ENCODE measurements at places on chromosomes 13 and 19.

- DNase-seq: no peak
These were observed 28.9 kb downstream of the PPP1R37 start for GRCh38 chr19:45121827-45122345.

GRCh38 chr13:110789871-110790270 is 76.4 kb downstream of the ING1 start:
- DNase-seq: no peak

- DNase-seq: no peak
These were observed 76.6 kb downstream of the ZIC5 start for GRCh38 chr13:99894840-99895443.

- no peak for DNase-seq
These were observed 16.5 kb upstream of the PPP5C start for GRCh38 chr19:46330319-46330918.

DNA sequence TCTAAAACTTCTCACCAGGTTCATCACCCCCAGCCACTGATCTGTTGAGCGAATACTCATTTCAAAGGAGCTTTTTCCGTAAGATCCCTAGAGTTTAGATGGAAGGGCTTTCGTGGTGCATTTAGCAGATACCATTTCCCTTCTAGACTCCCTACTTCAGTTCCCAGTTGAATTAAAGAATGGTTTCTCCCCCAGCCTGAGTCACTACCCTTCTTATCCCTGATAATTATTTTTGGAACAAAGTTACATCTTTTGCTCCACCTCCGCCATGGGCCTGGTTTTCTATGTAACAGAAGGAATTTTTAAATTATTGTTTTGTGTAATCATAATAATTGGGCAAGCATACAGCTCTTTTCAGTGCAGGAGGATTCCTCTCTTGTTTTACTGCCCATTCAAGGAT is 22.0 kb downstream of the USPL1 start:
- no peak for DNase-seq

DNA sequence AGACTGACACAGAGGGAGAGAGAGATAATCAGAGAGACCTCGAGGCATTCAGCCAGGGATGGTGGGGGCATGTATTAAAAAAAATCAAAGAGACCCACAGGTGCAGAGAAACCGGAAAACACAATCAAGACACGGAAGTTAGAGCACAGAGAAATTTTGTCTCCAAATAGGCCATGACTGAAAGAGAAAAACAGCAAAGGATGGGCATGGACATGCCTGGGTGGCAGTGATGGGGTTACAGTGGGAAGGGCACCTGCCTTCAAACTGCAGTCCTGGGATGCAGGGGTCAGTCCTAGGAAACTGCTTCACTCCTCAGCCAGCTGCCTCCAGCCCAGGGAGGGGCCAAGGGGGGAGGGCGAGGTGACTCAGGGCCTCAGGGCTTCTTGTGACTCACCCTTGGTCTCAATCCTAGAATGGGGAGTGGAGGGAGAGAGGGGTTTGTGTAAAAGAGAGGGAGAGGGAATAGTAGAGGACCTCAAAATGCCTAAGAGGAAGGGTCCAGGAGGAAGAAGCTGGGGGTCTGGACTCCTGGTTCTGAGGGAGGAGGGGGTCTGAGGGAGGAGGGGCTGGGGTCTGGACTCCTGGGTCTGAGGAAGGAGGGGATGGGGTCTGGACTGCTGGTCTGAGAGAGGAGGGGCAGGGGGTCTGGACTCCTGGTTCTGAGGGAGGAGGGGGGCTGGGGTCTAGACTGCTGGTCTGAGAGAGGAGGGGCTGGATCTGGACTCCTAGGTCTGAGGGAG is 3.6 kb upstream of the KCNN4 start:
- peak; percentile 19 for DNase-seq

- no peak for DNase-seq
These were observed at the start of gene HCST for GRCh38 chr19:35901854-35902661. HCST (plus strand) TSS chr19:35902529; CDS start chr19:35902594, 65 bp downstream.

- no peak for DNase-seq
These were observed 28.5 kb upstream of the PLEKHF1 start for GRCh38 chr19:29636553-29637360.

DNA sequence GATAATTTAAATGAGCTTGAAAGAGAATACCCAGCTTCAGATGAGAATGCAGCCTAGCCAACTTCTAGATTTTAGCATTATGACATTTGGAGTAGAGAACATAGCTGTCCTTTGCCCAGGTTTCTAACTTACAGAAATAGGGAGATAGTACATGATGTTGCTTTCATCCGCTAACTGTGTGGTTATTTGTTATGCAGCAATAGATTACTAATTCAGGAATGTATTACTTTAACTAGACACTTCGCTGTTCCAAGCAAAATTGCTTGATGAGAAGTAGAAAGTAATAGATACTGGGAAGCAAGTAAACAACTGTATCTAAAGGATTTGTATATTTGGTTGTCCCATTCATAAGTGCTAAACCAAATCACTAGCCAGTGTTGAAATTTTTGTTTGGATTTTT is 790.9 kb upstream of the PRR20A start:
- DNase-seq: no peak

DNA sequence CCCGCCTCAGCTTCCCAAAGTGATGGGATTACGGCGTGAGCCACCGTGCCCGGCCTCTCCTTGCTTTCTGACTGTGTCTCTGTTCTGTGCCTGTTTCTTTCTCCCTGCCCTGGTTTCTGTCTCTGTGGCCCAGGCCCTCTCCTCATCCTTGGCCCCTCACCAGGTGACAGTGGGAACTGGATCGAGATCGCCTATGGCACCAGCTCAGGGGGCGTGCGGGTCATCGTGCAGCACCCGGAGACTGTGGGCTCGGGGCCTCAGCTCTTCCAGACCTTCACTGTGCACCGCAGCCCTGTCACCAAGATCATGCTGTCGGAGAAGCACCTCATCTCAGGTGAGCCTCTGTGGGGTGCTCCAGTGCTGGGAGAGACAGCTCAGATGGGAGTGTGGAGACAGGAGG is 9.9 kb downstream of the SHKBP1 start:
- DNase-seq: no peak

- no peak for DNase-seq
These were observed 52.7 kb downstream of the COL4A1 start for GRCh38 chr13:110254151-110254679.

DNA sequence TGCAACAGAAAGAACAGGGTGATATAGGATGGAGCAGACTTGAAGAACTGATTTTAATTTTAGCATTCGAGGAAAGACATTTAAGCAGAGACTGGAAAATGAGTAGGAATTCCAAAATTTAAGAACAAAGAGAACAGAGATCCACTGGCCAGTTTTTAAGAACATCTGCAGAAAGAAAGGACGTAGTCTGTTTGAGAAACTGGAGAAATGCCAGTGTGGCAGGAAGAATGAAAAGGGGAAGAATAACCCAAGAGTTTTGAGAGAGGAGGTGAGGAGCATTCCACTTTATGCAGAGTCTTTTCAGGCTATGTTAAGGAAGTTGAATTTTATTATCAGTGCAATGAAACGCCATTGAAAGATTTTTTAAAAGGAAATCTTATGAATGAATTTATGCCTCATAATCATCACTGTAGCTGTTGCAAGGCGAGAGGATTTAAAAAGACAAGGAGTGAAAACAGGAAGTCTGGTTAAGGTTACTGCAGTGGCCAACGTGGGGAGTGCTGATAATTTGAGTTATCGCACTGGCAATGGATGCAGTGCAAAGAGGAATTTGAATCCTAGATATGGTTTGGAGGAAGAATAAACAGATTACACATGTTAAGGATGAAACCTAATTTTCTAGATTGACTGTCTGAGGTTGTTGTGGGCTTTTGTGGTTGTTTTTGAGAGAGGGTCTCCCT is 253.8 kb downstream of the DACH1 start:
- DNase-seq: no peak

- DNase-seq: no peak
These were observed 435.6 kb downstream of the FOXO1 start for GRCh38 chr13:40230833-40231266.

GRCh38 chr13:26423629-26424028 is 133.9 kb upstream of the WASF3 start:
- no peak for DNase-seq

DNA sequence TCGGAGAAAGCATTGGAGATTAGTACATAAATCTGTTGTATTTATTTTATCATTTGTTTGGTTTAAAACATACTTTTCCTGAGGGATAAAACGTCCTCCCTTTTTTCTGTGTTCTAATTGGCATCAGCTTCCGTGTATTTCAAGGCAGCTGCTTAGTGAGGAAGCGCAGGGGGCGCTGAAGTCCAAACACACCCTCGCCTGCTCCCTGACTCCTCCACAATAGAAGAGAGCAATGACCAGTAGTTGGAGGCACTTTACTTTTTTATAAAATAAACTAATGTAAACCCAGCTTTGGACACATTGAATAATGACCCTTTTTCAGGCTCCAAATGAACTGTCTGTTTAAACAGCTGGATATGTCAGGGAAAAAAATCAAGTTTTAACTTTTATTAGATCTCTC is 79.9 kb downstream of the RNASEH2B start:
- no peak for DNase-seq

DNA sequence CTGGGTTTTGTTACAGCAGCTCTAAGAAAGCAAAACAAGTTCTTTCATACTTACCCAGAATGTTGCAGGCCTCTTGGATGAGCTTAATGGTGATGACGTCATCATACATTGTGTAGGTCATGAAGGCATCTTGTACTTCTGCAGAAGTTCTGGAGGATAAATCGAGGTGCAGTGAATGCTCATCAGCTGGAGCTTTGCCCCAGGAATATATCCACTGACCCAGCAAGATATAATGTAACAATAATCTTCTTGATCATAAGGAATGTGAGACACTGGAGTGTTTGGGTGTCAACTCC is 63.0 kb downstream of the C13orf42 start:
- no peak for DNase-seq

DNA sequence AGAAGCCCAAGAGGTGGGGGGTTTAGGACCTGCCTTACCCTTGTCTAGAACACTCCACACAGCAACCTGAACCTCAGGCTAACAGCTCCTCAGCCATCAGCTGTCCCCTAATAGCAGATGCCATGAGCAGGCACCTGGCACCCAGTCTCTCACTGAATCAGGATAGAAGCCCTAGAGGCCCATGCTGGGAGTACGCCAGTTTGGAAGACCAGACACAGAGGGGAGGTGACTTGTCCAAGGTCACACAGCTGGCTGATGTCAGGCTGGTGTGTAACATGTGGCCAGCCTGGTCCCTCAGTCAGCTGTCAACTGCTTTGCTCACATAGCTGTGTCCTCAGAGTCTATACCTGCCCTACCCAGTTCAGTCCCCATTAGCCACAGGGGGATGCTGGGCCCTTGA is 12.8 kb upstream of the SAMD1 start:
- DNase-seq: no peak
